Right renal cortex interstitium (tissue), 3 donors: ENCODE measurements at places on chromosomes 1 and 21.

DNA sequence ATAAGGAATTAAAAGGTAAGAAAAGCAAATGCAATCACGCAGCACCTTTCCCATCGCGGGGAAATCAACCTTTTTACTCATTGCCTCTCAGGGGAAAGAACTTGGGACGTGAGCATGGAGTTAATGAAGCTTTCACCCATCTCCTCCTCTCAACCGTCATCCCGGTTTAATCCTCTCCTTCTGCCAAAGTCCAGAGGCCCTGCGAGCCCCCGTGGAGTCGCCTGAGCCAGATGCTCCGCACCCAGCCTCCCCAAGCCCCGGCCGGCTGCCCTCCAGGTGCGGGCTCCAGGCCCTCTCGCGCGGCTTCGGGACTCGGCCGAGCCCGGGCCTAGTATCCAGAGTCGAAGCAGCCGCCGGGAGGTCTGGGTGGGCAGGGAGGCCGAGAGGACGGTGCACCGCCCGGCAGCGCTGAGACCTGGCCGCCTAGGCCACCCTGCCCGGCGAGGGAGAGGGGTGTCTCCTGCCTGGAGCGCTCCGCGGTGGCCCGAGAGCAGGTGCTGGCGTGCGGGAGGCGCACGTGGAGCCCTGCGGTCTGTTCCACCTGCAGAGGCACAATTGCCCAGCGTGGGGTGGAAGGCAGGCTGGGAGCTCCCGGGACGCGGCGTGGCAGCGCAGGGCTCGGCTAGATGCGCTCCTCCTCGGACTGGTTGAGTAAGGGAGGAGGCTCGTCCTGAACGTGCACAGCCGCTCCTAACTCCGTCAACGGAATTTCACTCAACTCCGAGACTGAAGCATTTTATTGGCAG is 218.5 kb downstream of the SDCCAG8 start:
- DNase-seq = no peak

DNA sequence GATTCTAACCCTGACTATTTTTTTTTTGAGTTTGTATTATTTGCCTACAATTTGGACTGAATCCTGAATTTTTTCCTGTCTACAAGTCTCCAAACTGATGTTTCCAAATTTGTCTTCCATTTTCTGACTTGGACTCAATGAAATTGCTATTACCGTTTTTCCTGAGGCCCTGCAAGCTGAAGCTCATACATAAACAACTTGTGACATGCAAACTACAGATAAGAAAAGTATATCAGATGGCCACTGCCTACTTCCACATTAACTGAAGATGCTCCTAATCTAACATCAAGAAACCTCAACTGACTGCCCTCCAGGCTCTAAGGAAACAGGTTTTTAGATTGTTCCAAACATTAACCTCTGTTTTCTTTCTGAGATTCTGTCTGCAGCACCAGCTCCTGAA is 51.1 kb upstream of the KLHDC7A start:
- no peak for DNase-seq

DNA sequence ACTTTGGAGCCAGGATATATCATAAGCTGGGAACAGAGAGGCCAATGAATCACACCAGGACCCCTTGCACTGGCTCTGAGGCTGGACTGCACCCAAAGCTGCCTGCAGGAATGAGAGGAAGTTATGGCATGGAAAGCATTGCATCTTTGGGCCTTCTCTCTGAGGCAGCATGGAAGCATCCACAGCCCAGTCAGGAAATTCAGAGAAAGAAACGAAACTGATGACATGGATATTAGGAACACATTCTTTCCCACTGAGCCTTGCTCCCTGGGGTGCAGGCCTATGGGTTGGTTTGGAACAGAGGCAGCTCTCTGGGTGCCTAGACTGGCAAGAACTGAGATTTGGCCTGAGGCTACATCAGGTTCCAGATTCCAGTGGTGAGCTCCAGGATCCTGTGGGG is 98.6 kb downstream of the NGF start:
- no peak for DNase-seq

DNA sequence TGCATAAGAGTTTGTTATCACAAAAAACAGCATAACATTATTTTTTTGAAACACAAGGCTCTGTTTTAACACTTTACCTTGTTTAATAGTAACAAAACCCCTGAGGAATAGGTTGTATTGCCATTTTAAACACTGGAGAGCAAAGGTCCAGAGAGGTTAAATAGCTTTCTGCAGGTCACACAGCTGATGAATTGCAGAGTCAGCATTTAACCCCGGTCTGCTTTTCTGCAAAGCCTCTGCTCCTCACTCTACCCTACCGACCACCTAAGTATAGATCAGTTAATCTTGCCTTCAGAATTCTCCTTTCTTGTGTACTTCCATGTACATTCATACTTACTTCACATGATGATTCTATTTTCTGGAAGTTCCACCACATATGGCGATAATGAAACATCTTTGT is 42.0 kb downstream of the KCNJ15 start:
- no peak for DNase-seq

GRCh38 chr1:68211761-68212380 is 20.5 kb downstream of the WLS start:
- no peak for DNase-seq

DNA sequence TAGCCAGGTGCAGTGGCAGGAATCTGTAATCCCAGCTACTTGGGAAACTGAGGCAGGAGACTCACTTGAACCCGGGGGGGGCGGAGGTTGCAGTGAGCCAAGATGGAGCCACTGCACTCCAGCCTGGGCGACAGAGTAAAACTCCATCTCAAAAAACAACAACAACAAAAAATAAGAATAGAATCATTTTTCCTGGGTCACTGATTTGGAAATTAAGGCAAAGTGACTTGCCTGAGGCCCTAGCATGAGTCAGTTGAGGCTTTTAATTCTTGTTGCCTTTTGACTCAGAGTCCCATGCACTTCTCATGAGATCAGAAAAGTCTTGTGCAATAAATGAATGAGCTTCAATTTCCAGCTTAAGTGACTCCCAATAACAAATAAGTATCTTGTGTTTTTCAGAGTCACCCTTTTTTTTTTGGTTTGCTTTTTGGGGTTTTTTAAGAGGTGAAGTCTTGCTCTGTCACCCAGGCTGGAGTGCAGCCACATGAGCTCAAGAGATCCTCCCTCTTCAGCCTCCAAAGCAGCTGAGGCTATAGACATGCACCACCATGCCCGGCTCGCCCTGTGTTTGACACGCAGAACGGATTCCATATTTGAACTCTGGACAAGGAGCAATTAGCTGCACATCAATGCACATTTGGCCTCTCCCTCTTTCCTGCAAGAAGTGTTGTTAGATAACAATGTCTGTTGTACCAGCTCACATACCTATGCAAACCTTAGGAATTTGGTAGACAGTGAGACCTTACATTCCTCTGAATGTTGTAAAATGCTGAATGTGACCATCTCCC is 3.4 kb upstream of the PLEKHM2 start:
- no peak for DNase-seq

DNA sequence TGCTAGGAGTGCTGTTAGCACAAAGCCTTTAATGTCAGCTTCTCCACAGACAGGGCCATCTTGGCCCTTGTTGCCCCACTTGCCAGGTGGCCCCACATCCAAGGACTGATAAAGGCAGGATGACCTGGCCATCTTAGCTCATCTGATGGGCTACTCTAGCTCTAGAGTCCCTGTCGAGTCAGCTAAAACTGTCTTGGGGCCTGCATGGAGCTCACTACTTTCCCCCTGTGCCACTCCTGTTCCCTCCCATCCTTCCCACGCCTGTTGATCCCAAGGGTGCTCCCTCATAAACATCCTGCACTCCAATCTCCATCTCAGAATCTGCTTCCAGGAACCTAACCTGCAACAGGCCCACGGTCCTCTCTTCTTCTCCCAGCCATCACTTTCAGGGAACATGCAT is 652 bp upstream of the GPX7 start:
- no peak for DNase-seq

- DNase-seq = no peak
Measured at GRCh38 chr1:183674886-183675285, 21.8 kb upstream of the APOBEC4 start.

- peak; percentile 4 for DNase-seq
Measured at GRCh38 chr1:218284377-218284916, 646 bp upstream of the RRP15 start.

DNA sequence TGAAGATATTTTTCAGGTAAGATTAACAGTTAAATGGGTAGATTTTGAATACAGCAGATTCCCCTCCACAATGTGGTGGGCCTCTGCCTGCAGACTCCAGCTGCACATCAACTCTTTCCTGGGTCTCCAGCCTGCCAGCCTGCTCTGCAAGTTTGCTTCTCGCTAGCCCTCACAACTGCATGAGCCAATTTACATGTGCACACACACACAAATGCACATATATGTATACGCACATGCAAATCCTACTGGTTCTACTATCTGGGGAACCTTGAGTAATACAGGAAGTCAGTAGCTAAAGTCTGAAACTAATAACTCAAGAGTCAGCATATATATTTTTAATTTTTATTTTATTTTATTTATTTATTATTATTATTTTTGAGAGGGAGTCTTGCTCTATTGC is 34.8 kb upstream of the QSOX1 start:
- no peak for DNase-seq

- DNase-seq = no peak
Measured at GRCh38 chr1:88210103-88210787, 473.8 kb upstream of the PKN2 start.

DNA sequence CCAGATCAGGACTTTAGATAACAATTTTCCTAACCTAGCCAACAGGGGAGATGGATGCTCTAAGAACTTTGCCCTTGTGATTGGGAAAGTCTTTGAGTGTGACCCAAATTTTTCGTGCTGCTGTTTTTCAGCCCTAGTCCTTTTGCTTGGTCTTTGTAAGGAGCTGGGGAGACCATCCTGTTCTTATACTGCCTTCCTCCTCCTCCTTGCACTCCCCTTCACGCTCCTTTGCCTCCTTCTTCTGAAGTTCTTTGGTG is 5.7 kb downstream of the KCNQ4 start:
- DNase-seq = no peak

DNA sequence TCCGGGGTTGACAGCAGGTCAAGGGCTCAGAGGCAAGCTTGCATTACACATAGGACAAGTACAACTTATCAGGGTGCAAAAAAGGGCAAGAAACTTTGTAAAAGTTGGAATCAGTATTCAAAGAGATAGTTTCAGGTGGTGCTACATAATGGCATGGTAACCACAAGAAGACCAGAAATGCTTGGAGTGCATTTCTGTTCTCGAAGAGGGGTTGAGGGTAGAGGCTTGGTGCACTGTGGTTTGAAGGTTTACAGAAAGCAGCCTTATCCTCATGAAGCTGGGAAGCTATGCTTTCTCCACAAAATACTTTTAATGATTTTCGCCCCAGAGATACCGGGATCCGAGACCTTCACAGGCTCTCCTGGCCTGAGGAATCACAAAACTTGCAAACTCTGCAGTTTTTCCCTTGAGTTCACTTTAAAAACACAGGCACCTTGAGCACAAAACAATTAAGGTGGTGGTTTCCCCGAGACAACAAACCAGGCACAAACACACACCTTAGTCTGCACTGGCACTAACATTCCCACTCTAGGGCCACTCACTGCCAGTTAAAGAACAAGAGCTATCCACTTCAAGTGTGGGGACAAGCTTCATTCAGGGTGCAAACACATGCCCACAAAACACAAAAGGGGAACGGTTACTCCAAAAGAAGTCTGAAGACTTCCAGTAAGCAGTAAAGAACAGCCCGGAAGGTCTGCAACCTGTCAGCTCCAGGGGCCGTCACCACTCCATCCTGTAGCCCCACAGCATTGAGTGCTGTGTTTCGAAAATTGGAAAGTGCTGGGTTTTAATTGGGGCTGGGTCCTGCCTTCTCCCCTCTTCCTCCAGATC is 29.8 kb upstream of the NFIA start:
- DNase-seq = no peak

DNA sequence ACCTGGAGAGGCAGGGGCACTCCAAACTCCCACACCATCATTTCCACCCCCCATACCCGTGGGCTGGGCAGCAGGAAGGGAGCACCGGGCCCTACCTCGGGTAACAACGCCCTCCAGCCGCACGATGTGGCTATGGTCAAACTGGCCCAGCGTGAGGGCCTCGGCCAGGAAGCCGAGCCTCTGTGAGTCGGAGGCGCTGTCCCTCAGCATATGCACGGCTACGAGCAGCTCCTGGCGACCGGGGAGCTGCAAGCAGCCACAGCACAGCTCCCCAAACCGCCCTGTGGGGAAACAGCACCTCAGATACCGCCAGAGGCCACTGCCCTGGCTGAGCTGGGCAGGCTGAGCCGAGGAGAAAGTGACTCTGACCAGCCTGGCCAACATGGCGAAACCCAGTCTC is 29.2 kb downstream of the CDCA8 start:
- DNase-seq = no peak

DNA sequence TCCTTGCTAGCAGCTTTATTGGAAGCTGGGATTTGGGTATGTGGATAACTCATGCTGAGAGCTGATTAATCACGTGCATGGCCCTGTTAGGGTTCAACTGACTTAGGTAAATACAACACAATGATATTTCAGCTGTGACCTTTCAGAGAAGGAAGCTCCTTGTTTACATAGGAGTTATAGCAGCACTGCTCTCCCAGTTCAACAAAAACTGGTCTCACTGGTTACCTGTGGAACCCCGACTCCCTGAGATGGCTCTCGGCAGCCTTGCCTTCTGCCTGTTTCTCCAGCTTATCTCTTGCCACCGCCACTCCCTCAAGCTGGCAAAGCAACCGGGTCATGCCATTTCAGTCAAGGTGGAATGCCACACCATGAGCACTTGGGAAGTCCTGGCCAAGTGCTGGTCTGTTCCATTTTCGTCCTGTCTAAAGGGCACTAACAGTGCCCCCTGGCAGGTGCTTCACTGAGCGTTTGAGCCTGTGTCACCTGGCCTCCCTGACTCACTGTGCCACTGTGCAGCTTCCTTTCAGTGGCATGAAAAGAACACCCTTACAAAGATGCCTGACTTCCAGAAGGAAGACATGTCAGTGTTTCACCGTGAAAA is 31.6 kb downstream of the DOP1B start:
- no peak for DNase-seq

- no peak for DNase-seq
Measured at GRCh38 chr1:85894651-85895050, 186.4 kb upstream of the ZNHIT6 start.

DNA sequence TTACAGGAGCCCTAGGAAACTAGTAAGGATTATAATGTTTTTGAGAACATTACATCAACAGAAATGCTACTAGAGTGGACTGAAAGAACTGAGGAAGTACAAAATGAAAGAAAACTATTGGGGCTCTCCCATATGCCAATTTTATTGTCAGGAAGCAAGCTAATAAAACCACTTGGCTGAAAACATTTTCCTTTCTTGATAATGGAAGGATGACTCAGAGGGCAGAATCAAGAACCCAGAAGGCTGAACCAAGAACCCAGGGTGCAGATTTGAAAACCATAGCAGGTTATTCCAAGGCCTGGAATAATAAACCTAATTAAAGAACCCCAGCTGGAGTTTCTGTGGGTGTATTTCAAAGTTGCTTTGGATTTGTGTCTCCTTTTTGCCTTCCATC is 70.7 kb downstream of the RPE65 start:
- no peak for DNase-seq

GRCh38 chr1:75092141-75092540 is 42.0 kb upstream of the LHX8 start:
- DNase-seq = no peak
